ENCODE measurements at places on chromosomes 13 and 19.

GRCh38 chr19:34644991-34645461 lies 31.9 kb downstream of the SCGB2B2 start:
- no peak for DNase-seq

DNA sequence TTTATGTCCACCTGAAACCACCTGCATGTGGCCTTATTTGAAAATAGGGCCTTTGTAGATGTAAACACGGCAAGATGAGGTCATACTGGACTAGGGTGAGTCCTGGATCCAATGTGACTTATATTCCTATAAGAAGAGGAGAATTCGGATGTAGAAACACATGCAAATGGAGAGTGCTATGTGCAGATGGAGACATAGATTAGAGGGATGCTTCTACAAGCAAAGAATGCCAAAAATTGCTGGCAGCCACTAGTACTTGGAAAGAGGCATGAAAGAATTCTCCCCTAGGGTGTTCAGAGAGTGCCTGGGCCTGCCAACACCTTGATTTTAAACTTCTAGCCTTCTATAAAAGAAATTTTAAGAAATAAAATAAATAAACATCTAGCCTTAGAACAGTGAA lies 226.1 kb downstream of the RFC3 start:
- DNase-seq = no peak

DNA sequence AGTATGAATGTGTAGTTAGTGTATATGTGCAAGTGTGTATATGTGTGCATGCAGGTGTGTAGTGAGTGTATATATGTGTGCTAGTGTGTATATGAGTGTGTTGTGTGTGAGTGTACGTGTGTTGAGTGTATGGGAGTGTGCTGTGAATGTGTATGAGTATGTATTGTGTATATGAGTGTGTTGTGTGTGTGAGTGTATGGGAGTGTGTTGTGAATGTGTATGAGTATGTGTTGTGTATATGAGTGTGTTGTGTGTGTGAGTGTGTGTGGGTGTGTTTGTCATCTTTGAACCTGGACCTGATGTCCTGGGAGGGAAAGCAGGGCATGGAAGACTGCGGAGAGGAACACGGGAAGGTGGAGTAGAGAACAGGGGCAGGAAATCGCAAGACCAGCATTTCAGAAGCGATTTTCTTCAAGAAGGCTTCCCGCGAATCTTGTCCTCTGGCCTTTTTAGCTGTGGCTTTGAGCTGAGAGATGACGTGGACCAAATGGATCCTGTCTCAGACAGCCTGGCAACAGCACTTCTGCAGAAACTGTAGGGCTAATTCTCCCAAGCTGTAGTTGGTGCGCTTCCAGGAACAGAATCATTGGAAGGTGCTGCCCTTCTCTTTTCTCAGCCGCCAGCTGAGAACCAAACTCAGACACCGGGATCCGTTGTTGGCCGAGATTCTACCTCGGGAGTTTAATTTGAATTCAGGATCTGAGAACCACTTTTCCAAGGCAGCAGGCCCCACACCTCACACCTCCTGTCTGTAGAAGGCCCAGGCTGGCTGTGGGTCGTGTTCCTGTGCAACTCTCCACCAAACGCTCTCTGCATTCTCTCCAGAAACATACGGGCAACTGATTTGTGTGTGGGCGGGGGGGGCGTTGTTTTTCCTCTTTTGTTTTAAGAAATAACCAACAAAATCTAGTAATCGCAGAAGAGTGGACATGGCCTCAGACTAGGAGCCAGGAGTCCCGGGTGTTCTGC lies 94.7 kb upstream of the RAP2A start:
- no peak for DNase-seq

DNA sequence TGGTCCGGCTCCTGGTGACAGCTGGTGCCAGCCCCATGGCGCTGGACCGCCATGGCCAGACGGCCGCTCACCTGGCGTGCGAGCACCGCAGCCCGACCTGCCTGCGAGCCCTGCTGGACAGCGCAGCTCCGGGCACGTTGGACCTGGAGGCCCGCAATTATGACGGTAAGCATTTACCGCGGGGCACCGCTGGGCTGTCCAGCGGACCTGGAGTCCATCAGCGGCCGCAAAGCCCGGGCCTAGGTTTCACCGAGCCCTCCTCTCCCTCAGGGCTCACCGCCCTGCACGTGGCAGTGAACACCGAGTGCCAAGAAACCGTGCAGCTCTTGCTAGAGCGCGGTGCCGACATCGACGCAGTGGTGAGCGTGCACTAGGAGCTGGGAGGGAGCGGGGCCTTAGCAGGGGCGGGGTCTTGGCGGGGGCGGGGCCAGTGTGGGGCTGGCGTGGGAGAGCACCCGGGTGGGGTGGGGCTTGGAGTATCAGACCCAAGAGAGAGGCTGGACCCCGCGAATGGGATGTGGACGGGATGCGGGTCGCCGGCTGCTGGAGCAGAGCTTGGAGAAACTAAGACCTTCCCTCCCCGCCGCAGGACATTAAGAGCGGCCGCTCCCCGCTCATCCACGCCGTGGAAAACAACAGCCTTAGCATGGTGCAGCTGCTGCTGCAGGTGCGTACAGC lies 8.7 kb downstream of the BCL3 start:
- no peak for DNase-seq
